Hematopoietic multipotent progenitor cell (in vitro differentiated cells): ENCODE measurements at places on chromosomes 2 and 18.

GRCh38 chr2:239070466-239070865 is 222.6 kb downstream of the TWIST2 start:
- no peak for DNase-seq

- DNase-seq: no peak
These were observed 153.9 kb upstream of the NDUFV2 start for GRCh38 chr18:8948471-8949149.

DNA sequence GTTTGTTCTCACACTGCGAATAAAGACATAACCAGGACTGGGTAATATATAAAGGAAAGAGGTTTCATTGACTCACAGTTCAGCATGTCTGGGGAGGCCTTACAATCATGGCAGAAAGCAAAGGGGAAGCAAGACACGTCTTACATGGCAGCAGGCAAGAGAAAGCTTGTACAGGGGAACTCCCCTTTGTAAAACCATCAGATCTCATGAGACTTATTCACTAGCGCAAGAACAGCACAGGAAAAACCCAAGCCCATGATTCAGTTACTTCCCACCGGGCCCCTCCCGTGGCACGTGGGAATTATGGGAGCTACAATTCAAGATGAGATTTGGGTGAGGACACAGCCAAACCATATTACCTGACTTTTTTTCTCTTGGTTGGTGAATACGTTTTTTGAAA is 51.3 kb downstream of the TMEM247 start:
- no peak for DNase-seq

GRCh38 chr18:34938090-34938489 is 103.1 kb upstream of the MAPRE2 start:
- DNase-seq: no peak
